Activated T-cell treated with anti-CD3 and anti-CD28 coated beads, Interleukin-2, amount 50 U/mL, for 1 hour (primary cell): ENCODE measurements at places on chromosomes 1 and 21.

DNA sequence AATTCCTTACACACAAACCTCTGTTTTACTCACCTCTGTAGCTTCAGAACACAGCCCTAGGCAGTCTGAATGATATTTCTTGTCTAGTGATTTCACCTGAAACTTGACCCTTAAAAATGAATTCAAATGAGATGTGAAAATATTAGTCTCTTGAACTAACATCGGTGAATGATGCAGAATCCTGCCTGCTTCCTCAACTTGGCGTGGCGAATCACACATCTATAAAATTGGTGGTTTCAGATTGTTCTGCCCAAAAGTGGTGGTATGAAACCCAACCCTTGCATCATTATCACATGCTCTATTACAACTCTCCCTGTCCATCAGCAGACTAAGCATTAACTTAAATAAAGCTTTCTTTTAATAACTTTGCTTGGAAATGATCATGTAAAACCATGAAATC lies 26.9 kb upstream of the C1orf21 start:
- no peak for DNase-seq

DNA sequence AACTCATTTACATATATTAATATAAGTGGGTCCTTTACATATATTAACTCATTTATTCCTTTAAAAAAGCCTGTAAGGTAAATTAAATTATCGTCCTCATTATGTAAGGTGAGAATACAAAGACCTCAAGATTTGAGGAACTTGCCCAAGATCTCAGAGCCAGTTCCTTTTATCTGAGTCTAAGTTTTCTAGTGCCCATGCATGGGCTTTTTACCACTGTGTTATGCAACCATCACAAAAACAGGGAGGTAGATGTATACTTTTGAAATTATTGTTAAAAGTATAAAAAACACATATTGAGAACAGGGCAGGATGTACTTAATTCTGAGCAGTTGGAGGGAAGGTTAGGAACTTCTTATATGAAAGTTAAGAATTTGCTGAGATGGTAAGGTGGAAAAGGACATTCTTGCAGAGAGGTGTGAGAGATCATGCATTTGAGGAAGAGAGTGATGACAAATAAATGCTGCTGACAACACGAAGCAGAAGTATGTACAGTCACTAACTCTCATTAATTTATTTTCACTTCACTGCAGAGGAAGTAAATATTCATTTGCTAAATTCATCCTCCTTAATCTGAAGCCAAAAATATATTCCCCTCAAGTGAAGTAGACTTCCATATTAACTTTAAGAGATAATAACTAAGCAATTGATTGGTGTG lies 28.9 kb upstream of the LYPLAL1 start:
- no peak for DNase-seq

DNA sequence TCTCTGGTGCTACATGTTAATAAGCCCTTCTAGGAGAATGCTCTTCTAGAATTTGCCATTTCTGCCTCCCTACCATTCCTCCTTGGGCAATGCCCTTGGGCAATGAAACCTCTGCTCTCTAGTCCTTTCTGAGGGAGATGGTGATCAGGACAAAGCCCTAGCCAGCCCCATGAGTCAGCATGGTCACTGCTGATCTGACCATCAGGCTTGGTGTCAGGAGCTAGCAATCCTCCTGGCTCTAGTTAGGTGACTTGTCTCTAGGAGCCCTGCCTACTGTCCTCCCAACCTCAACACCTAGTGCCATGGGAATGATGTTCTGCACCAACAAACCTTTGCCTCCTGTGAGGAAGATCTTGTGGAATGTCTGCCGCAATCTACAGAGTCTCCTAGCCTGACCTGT lies 89.8 kb downstream of the NMNAT2 start:
- DNase-seq: no peak

DNA sequence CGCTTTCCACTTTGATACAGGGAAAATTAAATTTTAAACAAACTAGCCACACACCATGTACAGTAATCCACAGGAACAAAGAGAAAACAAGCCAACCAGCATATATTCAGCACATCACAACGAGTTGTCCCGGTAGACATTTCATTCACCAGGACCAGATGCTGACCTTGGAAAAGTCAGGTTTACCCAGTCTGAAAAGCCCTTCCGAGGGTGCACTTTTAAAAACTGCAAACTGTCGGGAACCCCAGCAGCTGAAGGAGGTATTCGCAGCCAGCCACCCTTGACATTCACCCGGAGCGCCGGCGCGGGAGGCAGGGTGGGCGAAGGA lies 1.2 kb downstream of the MCOLN3 start:
- no peak for DNase-seq

- no peak for DNase-seq
Observed at GRCh38 chr21:36347962-36348328, 27.9 kb downstream of the MORC3 start.

GRCh38 chr1:55478742-55479141 lies 263.6 kb upstream of the USP24 start:
- no peak for DNase-seq
